ENCODE measurements at places on chromosomes 11 and 22.

DNA sequence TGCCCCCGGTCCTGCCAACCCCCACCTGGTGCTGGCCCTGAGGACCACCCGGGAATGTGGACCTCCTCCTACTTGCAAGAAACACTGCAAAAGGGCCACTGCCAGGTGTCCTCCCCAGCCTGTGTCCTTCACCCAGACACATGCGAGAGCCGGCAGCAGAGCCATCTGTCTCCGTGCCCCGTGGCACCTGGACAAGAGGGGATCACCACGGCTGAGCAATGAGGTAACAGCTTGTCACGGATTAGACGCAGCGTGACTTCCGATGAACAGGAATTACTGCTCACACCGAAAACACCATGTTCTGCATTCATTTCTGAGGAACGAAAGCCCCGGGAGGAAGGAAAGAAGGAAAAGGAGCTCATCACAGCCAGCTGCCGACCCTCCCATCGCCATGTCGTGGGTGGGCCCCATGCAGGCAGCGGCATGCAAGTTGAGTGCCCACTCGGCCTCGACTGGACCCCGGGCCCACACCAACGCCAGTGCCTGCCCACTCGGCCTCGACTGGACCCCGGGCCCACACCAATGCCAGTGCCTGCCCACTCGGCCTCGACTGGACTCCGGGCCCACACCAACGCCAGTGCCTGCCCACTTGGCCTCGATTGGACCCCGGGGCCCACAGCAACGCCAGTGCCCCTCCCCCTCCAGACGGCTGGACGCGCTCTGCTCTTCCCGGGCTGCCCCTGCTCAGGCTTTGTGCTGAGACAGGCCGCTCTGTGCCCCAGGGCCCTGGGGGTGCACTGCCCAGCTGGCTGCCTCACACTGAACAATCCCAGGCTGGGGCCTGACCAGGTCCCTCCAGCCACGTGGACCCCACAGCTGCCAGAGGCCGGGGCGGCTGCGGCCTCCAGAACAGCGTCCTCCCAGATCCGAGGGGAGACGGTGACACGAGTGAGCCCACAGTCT is 22.0 kb downstream of the CHID1 start:
- DNase-seq = no peak

DNA sequence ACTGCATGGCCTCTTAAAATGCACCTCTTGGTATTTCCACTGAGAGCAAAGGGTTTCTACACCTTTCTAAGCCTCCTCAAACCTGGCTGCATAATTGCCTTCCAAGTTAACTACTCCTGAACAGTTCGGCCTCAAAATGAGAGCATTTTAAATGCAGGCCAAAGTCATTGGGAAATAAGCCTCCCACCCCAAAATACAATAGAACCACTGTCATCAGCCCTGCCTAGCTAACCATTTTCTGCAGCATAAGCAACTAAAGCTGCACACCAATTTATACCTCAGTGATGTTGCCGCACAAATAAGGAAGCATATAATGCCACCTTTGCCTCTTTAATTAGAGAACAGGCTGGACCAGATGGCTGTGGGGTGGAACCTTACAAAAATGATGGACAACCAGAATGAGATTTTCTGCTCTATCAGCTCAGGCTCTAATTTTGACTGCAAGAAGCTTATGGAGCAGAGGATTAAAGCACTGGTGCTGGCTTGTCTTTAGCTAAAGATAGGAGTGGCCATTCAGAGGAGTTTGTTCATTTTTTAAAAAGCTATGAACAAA is 4.3 kb downstream of the TOB2 start:
- DNase-seq = no peak

- no peak for DNase-seq
Measured at GRCh38 chr11:123362186-123362585, 67.9 kb upstream of the GRAMD1B start.

GRCh38 chr11:2122222-2122906 is 16.8 kb downstream of the IGF2 start:
- DNase-seq = no peak

DNA sequence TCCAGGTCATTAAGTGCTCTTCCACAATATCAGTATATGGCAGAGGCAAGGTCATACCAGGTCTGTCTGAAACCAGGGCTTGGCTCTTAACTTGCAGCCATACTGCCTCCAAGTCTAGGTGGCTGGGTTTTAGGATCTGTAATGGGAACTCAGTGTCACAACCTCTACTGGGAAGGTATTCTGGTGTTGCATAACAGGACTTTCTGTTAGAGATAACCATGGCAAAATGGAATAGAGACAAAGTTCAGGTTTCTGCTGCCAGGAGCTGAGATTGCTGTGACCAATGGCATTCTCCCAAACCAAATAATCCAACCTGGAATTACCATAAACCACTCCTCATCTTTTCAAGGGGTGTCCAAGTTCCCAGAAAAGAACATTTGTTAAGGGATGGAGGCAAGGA is 6.8 kb upstream of the SAA1 start:
- DNase-seq = no peak

DNA sequence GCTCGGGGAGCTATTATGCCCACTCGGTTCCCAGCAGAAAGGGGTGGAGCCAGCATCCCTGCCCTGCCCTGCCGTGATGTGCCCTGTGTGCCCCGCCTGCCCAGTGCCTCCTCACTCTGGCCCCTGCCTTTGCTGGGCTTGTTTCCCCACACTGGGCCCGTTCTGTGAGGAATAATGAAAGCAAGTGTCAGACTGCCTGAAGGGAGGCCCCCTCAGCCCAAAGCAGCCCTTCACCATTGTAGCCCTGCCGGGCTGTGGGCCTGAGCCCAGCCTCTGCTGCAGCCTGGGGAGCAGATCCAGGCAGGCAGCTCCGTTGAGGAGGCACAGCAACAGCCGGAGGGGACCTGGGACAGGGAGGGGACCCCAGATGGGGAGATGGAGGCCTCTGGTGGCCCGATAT is 20.2 kb upstream of the NEFH start:
- no peak for DNase-seq

GRCh38 chr11:8110396-8110795 is 29.4 kb downstream of the TUB start:
- no peak for DNase-seq

GRCh38 chr11:126501641-126502040 is 146.2 kb downstream of the ST3GAL4 start:
- DNase-seq = no peak

- DNase-seq = no peak
Measured at GRCh38 chr11:16347928-16348685, 8.2 kb downstream of the SOX6 start.

DNA sequence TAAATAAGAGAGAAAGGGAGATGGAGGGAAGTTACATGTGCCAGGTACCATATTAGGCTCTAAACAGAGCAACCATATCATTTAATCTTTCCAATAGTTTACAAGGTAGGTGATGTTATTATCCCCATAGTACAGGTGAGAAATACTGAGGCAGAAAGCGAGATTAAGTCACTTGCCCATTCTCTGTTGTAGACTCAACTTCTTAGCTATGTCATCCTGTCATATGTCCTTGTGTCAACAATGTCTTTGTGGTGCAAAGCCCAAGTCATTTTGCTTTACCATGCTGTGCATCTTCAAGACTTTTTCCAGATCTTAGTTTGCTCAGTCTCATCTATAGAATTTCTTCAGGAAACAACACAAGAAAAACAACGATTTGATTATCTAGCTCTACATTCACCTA is 205.0 kb upstream of the E2F8 start:
- DNase-seq = no peak

DNA sequence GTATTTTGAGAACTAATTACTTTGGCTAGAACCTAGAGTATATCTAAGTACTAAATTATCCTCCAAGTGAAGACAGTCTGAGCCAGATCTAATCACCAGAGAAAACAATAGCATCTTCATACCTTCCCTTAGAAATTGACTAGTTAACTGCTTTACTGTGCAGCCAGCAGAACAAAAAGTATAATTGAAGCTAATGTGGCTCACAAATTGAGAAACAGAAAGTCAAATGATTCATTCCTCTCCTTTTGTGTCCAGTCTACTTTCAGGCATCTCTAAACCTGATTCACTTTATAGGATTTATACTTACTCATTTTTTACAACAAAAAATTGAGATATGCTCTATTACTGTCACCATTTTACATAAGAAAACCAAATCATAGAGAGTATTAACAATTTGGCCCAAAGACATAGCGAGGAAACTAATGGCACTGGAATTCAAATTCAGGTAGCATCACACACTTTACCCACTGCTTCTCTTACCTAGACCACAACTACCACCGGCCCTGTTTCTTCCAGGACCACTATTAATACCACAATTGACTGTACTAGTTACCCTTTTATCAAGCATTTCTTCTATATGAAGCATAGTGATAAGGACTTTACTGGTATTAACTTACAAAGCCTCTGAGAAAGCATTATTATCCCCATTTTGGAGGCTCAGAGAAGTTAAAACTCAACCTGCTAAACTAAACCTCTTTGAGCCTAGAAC is 1402.6 kb upstream of the TENM4 start:
- DNase-seq = no peak

- no peak for DNase-seq
Measured at GRCh38 chr11:32472226-32472625, 36.9 kb upstream of the WT1 start.

GRCh38 chr11:59413646-59414045 is 12.6 kb downstream of the OR5A2 start:
- no peak for DNase-seq

GRCh38 chr11:63622323-63622722 is 8.1 kb upstream of the PLAAT3 start:
- no peak for DNase-seq

GRCh38 chr11:62850911-62851806 is 11.8 kb upstream of the WDR74 start:
- DNase-seq = no peak

DNA sequence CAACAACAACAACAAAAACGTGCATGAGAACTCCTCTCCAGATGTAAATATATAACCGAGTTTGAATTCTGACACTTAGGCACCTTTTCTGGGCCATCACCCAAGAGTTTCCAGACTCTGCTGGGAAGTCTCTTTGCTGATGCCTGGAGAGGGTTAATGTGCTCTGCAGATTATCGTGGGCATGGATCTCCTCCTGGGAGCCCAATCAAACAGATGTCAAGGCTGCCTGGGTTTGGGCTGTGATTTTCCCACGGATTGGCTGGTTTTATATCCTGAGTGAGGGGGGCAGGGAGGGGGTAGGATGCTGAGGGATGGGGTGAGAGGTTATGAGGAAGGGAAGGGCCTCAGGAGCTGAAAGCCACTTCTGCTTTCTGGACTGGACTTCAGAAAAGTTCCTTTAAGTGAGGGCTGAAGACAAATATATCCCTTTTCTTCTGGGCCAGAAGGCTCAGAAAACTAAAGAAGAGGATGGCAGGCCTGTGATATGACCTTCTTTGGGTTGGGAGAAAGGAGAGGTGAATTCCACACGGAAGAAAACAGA is 4.2 kb downstream of the ELF5 start:
- DNase-seq = no peak

DNA sequence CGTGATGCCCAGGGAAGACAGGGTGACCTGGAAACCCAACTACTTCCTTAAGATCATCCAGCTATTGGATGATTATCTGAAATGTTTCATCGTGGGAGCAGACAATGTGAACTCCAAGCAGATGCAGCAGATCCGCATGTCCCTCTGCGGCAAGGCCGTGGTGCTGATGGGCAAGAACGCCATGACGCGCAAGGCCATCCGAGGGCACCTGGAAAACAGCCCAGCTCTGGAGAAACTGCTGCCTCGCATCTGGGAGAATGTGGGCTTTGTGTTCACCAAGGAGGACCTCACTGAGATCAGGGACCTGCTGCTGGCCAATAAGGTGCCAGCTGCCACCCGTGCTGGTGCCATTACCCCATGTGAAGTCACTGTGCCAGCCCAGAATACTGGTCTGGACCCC is 43.5 kb upstream of the DAGLA start:
- DNase-seq = no peak

DNA sequence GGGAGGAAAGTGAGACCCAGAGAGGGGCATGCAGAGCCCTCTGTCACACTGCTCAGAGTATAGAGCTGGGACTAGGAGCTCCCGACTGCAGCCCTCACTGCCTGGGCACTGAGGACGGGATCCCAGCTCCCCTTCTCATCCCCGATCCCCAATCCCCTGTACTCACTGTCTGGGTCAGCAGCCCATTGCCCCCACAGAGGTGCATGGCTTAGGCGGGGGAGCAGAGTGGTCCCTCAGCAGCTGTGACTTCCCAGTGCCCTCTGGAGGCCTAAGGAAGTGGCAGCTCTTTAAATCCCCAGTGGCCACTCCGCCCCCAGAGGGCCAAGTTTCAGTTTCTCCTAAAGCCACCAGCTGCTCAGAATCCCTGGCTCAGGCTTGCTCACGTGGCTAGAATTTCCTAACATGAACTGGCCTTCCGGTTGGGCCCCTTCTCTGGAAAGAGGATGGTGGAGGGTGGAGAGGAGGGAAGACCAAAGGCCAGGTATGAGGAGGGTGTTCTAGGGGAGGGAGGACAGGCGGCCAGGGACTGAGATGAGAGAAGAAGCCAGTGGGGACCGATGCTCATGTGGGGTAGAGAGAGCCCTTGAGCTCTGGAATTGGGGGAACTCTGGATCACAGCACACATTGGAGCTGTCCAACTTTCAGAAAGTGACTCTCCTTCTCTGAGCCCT is at the start of gene BATF2:
Gene BATF2 (minus strand): TSS at position 262 of the 671 bp plus-strand sequence. CDS start 57 bp downstream, at position 205.
- no peak for DNase-seq

- DNase-seq = no peak
Measured at GRCh38 chr11:83401506-83402225, 115.5 kb upstream of the CCDC90B start.

- DNase-seq = no peak
Measured at GRCh38 chr22:44537015-44537414, 39.0 kb upstream of the RTL6 start.

GRCh38 chr11:272195-272930 is 5.8 kb upstream of the NLRP6 start:
- DNase-seq = no peak

GRCh38 chr11:42422090-42422489 is 889.7 kb upstream of the API5 start:
- DNase-seq = no peak

DNA sequence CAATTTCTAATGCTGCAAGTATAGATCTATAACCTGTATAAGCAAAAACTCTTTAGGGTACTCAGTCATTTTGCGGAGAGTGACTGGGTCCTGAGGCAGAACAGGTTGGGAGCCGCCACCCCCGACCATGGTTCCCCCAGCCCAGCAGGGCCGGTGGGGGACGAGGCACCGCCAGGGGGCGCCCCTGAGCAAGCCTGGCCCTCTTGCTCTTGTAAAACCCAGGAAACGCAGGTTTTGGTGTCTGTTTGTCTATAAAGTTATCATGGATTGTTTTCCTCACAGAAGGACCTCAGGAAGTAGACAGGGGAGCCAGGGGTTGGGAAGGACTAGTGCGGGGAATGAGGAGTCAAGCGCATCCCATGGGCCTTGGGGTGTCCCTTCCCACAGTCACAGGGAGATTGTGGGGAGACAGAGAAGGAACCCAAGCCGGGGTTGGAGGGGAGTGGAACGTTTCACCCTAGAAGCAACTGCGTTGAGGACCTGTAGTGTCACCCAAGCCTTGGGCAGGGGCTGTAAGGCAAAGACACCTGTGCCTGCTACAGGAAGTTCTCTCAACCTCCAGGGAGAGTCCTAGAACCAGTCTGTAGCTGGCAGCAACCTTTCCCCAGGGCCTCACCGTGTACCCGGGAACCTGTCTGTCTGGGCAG is 26.4 kb downstream of the KCTD17 start:
- peak; percentile 89 for DNase-seq

- DNase-seq = no peak
Measured at GRCh38 chr22:30444632-30445437, 19.3 kb downstream of the MTFP1 start.

- DNase-seq = no peak
Measured at GRCh38 chr11:121337078-121337477, 44.5 kb downstream of the SC5D start.

- no peak for DNase-seq
Measured at GRCh38 chr22:17950651-17951214, 73.6 kb downstream of the MICAL3 start.
